T follicular helper cell (primary cell): ENCODE measurements at places on chromosomes 4 and X.

DNA sequence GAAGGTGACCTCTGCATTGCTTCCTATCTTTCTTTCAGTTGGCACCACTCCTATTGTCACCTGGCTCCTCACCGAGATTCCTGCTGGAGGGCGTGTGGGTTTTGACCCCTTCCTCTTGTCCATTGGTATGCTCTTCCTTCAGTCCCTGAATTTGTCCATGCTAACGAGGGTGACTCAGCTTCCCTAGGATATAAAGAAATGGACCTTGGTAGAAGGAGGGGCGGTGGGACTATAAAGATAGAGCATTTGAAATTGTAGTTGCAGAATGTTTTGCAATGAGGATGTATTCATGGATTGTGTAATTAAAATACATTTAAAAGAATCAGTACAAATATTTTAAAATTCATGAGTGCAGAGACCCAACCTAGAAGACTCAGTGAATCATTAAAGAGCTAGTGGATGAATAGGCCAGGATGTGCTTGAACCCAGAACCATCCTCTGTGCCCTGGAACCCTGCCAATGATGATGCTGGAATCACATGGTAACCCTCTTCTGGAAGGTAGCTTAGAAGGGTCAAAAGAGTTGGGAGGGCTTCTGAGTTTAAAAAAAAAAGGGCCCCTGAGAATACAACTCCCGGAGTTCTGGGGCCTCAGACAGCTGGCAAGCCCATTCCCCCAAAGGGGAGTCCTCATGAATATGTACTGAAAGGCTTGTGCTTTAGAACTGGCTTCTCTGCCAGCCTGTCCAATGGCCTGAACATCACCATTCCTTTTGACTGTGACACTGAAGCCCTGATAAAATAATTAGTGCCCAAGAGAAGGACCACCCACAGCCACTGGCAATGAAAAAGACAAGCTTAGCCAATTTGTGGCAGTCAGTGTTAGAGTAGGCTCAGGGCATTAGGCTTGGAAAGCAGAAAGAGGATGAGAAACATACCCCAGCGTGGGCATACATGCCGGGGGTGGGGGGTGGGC is 8.0 kb downstream of the XPNPEP2 start:
- no peak for DNase-seq

- DNase-seq, result no peak
Observed at GRCh38 chr4:10285028-10285427, 168.4 kb upstream of the WDR1 start.

DNA sequence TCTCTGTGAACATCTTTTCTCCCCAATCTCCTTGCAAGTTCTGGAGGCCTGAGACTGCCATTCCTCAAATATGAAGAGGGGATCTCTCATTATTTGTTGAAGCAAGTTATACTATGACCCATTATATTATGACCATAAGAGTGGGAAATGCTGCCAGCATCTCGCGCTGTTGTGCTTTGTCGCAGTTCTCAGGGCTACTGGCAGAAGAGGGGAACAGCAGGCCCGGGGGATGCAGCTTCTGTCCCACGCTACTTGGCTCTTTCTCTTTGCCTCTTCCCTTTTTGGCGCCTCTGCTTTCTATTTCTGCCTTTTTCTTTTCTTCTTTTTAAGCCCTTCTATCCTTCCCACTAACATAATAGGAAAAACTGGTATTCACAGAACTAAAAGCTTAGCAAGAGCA is 64.2 kb downstream of the GEMIN8 start:
- DNase-seq, result no peak

DNA sequence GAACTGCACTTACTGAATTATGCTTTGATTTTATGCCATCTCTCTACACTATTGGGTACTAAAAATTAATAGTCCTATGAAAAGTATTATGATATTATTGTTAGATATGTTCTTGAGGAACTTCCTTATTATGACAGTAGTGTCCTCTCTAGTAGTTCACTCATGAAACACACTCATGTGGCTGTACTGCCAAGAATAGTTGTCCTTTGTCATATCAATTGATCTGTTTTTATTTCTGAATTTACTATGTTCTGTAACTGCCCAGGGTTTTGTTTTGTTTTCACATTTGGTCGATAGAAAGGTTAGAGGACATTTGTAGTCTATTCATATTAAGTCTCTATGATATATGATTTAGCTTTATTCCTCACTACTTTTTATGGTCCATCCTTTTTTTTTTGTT is 215.2 kb downstream of the PPARGC1A start:
- no peak for DNase-seq

- DNase-seq, result no peak
Observed at GRCh38 chr4:174135936-174136406, 147.5 kb downstream of the FBXO8 start.

- DNase-seq, result no peak
Observed at GRCh38 chr4:113221990-113222389, 172.5 kb downstream of the ANK2 start.

GRCh38 chrX:74536832-74537371 is 77.5 kb downstream of the RLIM start:
- DNase-seq, result no peak

DNA sequence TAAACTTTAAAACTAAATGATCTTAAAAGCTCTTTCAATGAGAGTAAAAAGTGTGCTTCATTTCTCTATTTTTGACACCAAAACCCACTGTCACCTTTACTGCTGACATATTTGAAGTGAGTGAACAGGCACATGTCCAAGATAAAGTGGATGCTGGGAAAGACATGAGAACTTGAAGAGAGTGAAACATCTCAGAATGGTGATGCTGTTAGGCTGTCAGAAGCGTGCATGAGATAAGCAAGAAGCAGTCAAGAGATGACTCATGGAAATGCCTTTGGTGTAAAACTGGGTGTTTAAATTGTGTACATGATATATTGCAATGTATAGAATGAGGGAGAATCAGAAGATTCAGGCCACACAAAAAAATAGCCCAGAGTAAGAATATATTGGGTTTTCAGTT is 21.8 kb upstream of the GBA3 start:
- DNase-seq, result no peak

GRCh38 chr4:76655566-76656479 is 220.8 kb downstream of the SHROOM3 start:
- DNase-seq, result no peak

GRCh38 chr4:139728840-139729239 is 63.2 kb downstream of the MGST2 start:
- DNase-seq, result no peak

GRCh38 chr4:138262469-138262868 is 20.3 kb upstream of the SLC7A11 start:
- no peak for DNase-seq

- no peak for DNase-seq
Observed at GRCh38 chrX:154784149-154784995, 20.9 kb downstream of the MPP1 start.

- DNase-seq, result no peak
Observed at GRCh38 chr4:76539979-76540378, 105.0 kb downstream of the SHROOM3 start.

GRCh38 chr4:26729027-26729426 is 131.6 kb upstream of the STIM2 start:
- no peak for DNase-seq

GRCh38 chrX:104922206-104922621 is 298.3 kb downstream of the TEX13A start:
- DNase-seq, result peak; percentile 53

GRCh38 chr4:124459941-124460310 is 252.6 kb downstream of the ANKRD50 start:
- no peak for DNase-seq

DNA sequence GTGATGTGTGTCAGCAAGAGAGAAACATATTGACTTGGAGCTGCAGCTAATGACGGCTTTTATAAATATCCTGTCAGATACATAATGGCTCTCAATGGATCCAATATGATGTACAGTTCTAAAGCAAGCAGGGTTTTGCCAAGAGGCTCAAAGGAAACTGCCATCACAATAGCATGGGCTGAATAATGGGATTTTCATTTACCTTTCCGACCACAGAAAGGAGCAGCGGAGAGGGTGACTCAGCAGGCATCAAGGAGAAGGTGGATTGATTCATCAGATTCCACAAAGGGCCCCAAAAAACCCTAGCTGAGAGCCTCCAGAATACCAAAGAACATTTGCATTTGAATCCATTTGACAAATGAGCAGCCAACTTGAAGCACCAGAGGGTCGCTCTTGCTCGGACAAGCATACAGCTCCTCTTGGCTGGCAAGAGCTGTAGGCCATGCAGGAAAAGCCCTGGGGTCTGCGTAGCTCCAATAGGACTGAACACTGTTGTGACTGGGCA is 355.7 kb upstream of the NOCT start:
- DNase-seq, result no peak

DNA sequence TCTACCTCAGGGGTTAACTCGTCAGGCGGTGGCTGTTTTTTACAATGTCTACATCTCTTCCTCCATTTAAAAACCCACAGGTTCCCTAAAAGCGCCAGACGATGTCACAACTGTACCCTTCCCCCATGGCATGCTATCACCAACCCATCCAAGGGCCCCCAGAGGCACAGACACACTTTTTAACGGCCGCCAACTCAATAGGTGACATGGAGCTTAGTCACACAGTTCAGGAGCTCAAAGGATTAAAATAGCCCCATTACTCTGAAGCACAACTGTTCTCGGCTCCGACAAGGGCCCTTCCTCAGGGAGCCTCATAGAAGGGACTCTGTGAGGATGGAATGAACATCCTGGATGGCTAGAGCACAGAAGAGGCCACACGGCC is 12.4 kb downstream of the SH3KBP1 start:
- DNase-seq, result no peak

GRCh38 chr4:186942758-186943377 is 219.2 kb upstream of the FAT1 start:
- DNase-seq, result no peak

DNA sequence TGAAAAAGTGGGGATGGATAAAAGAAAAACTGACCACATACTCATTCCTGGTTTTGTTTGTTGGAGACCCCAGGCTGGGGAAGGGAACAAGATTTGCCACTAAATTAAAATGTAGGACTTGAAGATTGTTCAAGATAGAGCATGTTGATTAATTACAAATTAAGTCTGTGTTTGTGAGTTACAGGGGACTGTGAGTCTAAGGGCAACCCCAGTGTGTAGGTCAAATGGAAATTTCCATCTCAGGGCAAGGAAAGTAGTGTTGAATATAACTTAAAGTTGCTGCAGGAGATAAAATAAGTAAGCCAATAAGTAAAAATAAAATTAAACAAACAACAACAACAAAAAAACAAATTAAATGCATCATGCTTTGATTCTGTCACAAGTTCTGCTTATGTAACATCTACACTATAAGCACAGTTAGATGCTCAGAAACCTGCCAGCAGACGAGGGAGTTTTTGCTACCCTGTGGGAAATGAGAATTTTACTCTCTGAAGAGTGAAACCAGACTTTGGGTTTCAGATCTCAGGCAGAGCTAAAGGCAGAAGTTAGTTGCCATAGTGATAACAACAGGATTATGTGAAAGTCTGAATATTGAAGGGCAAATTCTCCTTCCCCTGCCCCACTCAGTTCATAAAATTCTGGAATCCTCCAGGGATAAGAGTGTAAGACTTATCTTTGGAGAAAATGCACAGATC is 352.3 kb downstream of the GRXCR1 start:
- DNase-seq, result no peak

GRCh38 chrX:3527166-3527565 is 180.7 kb upstream of the MXRA5 start:
- DNase-seq, result no peak

- DNase-seq, result no peak
Observed at GRCh38 chr4:111689214-111689613, 456.0 kb upstream of the FAM241A start.

GRCh38 chr4:33886356-33886755 is 2358.0 kb downstream of the ARAP2 start:
- no peak for DNase-seq

DNA sequence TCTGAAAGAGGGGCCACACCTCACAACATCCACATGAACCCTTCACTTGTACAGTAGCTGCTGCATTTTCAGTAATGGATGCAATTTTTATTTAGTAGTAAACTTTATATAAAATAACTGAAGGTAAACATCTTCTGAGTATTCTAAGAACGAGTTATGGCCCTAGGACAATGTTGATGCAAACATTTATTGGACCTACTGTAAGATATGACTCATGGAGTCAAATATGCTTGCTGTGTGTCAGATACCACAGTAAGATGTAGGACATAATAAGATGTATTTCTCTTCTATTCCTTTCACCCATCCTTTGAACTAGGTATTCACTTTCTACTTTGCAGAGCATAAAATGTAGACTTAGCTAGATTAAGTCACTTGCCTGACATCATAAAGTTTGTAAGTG is 87.6 kb downstream of the TEX13C start:
- DNase-seq, result no peak

GRCh38 chr4:24104158-24104565 is 214.3 kb upstream of the PPARGC1A start:
- DNase-seq, result no peak

DNA sequence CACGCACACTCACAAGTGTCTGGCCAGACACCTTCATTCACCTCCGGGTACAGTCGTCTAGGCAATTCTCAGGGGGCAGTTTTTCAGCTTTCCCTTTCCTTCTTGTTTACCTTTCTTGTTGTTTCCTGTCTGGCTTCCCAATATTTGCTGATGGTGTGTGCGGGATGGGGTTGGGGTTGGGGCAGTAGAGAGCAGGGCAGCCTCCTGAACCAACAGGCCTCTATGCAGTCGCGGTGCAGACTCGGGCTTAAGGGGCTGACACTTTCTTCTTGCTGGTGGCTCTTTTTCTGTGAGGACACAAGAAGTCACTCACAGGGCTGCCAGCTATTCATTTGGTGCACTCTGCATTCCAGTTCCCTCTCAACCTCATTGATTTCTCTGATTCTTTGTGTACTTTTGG is 56.4 kb downstream of the NBDY start:
- no peak for DNase-seq

DNA sequence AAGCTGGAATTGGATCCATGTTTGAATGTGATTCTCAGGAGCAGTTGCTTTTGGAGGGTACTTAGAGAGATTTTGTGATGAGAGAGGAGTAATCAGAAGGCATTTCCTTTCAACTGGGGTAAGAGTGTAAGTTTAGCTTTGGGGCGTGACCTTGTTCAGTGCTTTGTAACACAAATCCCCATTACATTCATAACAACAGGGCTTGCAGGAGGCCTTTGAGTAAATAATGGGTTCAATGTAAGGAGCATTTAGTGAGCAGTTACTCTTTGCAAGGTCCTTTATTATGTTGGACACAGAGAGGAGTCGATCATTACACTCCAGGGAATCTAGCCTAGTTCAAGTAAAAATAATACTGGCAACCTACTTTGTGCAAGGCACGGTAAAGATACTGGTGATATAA is 74.0 kb upstream of the AFF2 start:
- no peak for DNase-seq

DNA sequence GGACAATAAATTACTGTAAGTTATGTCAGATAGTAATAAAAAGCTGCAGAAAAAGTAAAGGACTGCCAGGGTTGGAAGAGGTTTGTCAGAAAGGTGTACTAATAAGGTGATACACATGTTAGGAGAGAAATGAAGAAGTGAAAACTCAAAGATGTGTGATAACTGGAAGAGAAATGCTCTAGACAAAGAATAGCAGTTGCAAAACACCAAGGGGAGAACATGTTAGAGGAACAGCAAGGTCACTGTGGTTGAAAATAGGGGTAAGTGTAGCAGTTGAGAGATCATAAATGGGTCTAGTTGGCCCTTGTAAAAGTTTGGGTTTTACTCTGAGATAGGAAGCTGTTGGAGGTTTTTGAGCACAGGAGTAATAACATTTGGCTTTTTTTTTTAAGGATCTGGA is 46.9 kb downstream of the HSPA4L start:
- no peak for DNase-seq

- DNase-seq, result no peak
Observed at GRCh38 chr4:100828364-100828763, 310.5 kb upstream of the EMCN start.

- DNase-seq, result no peak
Observed at GRCh38 chr4:38889143-38889542, 21.5 kb downstream of the FAM114A1 start.
